Gastroesophageal sphincter (tissue), 4 donors: ENCODE measurements at places on chromosomes 1 and 21.

GRCh38 chr1:226590614-226591013 is 42.0 kb downstream of the STUM start:
- ATAC-seq, result no peak

- ATAC-seq, result no peak
Observed at GRCh38 chr1:93416183-93416582, 31.7 kb upstream of the FNBP1L start.

GRCh38 chr21:29394051-29394450 is 95.3 kb downstream of the BACH1 start:
- ATAC-seq, result no peak

- no peak for ATAC-seq
Observed at GRCh38 chr1:83530506-83530905, 468.4 kb downstream of the TTLL7 start.

DNA sequence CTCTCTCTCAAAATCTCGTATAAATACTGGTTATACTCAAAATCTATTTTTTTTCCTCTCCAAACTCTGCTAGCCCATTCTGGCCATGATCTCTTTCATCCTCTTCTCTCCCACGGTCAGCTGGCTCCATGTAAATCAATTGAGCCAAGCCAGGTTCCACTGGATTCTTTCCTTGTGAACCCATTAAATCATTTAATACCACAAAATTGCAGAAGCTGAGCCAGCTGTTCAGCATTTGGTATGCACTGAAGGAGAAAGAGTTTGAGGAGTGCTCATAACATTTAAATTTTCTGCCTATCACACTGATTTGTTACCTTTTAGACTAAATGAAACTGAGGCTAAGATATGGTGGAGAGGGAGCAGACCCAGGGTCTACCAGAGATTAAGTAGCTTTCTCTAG is 29.1 kb upstream of the TADA1 start:
- ATAC-seq, result no peak

DNA sequence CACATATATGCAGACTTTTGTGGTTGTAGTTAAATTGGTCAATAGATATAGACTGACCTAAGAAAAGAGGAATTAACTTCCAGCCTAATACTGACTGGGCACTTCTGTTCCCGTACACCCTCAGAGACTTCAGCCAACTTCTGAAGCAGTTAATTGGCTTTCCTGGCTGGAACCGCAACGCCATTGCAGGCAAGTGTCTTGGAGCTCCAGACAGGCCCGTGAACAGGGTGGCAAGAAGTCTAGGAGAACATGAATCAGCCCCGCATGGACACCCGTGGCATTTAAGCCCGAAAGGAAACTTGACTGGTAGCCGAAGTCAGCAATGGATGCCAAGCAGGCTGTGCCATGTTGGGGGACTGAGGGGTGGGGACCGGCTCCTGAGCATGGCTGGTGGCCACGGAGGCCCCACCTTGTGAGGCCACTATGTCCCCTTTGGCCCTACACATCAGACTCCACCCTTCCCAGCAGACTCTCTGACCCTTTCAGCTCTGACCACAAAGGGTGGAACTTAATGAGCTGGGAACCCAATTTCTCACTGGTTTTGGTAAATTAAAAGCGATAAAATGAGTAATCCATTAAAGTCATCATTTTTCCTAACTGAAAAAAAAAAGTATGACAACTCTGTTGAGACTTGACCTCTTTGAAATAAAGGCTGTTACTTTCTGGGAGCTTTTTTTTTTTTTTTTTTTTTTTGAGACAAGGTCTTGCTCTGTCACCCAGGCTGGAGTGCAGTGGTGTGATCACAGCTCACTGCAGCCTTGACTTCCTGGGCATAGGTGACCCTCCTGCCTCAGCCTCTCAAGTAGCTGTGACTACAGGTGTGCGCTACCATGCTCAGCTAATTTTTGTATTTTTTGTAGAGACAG is 54.1 kb downstream of the RUNX1 start:
- ATAC-seq, result no peak

DNA sequence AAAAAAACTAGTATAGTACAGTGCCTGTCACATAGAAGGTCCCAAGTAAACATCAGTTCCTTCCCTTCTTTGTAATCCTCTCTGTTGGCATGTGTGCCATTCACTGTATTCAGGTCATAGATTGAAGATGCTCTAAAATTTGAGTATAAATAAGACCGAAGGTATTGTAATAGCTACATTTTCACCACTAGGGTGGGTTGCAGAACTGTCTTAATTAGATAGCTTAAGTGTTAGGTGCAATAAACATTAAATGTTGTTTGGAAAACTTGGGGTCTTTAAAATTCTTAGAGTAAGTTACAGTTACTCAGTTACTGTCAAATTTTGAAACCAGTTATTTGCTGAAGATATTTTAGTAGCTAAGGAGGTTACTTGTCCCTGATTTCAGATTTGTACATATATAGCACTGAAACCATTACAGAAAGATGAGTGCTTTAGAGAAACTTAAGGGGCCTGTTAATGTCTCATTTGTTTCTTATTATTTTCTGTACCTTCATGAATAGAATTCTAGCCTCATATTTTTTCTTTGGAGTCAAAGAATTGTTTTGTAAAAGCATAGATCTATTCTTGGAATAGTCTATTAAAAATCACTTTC is 24.3 kb downstream of the PER3 start:
- no peak for ATAC-seq

GRCh38 chr1:154413177-154413783 is 8.1 kb downstream of the IL6R start:
- ATAC-seq, result no peak

- no peak for ATAC-seq
Observed at GRCh38 chr1:31441970-31442647, 29.1 kb downstream of the SERINC2 start.

GRCh38 chr1:169271098-169271497 is 96.5 kb downstream of the NME7 start:
- ATAC-seq, result no peak

- no peak for ATAC-seq
Observed at GRCh38 chr21:45788198-45788597, 144.7 kb downstream of the PCBP3 start.

DNA sequence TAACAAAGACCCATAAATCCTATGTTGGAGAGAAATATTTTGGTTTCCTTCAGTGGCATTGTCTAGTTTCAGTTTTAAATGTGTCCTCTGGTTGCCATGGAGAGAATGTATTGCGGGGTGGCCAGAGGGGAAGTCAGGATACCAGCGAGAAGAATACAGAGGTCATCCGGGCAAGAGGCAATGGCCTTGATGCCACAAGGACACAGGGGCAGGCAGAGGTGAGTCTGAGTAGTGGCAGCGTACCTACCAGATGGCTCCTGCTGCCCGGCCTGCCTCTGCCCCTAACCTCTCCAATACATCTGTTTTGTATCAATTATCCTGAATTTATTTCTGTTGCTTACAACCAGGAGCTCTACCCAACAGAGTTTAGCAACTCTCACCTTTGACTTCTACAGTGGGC is 14.9 kb downstream of the KLHDC7A start:
- no peak for ATAC-seq

- no peak for ATAC-seq
Observed at GRCh38 chr1:222896630-222897526, 82.0 kb downstream of the DISP1 start.
